M059J (cell line): ENCODE measurements at places on chromosomes 3 and 15.

DNA sequence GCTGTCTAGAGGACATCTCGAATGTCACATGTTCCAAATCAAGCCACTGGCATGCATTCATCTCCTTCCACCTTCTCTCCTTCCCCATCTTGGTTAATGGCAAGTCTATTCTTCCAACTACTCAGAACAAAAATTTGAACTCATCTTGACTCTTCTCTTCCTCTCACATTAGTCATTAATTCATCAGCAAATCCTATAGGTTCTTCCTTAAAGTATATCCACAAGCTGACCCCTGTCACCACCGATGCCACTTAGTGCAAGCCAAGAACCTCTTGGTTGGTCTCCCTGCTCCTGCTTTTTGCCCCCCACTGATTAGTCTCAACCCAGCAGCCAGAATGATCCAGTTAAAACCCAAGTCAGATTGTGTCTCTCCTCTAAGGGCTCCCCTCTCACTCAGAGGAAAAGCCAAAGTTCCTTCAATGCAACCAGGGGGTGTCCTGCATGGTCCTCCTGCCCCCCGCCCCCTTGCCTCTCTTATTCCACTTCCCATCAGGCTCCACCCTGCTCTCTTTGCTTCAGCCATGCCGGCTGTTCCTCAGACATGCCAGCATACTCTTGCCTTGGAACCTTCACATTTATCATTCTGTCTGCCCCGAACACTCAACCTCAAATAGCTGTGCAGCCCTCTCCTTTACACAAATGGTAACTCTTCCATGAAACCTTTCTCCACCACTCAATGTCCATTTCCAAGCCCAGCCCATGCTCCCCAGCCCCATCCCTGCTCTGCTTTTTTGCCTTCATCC is 1.0 kb upstream of the GALNT15 start:
- no peak for DNase-seq

DNA sequence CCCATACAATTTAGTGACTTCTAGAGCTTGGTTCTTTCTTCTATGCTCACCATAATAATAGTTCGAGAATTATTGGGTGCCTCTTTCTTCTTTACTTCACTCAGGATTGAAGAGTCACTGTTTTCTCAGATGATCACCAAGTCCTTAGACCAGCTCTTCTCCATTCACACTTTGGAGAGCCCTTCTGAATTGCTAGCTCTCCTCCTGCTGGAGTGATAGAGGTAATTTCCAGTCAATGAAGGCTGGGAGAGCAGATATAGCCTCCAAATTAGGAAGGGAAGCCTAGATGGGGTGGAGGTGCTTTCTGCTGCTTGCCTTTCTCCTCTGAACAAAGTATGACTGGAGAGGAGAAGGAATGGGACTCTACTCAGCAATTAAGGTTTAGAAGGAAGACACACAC is 10.7 kb upstream of the BBX start:
- DNase-seq: peak; percentile 37

- peak; percentile 44 for DNase-seq
These were observed 101.5 kb downstream of the FBLN2 start for GRCh38 chr3:13650210-13651056.

GRCh38 chr3:152305075-152305474 is 36.3 kb downstream of the MBNL1 start:
- no peak for DNase-seq

GRCh38 chr3:45135959-45136358 is 10.2 kb downstream of the CDCP1 start:
- no peak for DNase-seq

DNA sequence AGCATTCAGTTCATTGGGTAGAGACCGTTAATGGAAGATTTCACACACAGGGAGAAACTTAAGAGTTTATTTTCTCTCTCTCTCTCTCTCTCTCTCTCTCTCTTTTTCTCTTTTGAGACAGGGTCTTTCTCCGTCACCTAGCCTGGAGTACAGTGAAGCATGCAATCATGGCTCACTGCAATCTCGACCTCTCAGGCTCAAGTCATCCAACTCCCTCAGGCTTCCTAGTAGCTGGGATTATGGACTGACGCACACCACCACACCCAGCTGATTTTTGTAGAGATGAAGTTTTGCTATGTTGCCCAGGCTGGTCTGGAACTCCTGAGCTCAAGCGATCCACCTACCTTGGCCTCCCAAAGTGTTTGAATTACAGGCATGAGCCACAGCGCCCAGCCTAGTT is 1.6 kb downstream of the WDR72 start:
- no peak for DNase-seq

DNA sequence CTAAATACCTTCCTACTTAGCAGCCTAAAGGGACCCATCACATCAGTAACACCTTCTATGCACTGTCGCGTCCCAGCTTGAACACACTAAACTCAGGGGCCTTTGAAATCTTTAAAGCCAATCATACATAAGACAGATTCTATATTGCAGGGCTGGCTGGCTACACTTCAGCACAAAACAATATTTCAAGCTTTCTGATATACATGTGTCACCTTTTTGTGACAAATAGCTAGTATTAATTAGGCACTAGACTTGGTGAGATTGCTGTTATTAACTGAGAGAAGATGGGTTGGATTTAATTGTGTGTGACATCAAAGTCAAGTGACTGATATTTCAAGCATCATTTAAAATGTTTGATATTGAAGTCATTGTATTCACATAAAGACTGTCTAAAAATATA is 148.4 kb downstream of the ZIC4 start:
- DNase-seq: no peak

DNA sequence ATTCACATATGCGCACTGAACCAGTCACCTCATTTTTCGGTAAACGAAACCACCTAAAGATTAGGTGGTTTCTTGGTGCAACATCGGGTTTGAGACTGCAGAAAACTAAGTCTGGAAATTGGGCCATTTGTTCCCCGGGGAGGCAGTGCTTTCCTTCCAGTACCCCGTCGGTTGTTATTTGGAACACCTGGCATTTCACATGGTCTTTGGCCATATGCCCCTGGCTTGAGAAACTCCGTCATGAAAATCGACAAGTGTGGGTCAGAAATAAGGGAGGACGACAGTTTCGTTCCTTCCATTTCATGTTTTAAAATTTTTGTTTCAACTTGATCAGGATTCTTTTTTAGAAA is 544 bp upstream of the GATM start:
- DNase-seq: no peak

- peak; percentile 12 for DNase-seq
These were observed 51.8 kb downstream of the RGMA start for GRCh38 chr15:93036951-93037819.

- peak; percentile 10 for DNase-seq
These were observed 122.8 kb downstream of the GMNC start for GRCh38 chr3:190739641-190740185.

- DNase-seq: peak; percentile 71
These were observed 44.1 kb upstream of the TFG start for GRCh38 chr3:100665230-100665629.

GRCh38 chr3:165788531-165788930 is 48.7 kb downstream of the BCHE start:
- no peak for DNase-seq

- DNase-seq: peak; percentile 27
These were observed 36.6 kb downstream of the MRAS start for GRCh38 chr3:138384976-138385375.
